NCI-H1092 treated with DMSO at 0.1 percent for 48 hours (cell line): ENCODE measurements at places on chromosomes 2 and 18.

GRCh38 chr2:239326831-239327535 lies 73.8 kb downstream of the HDAC4 start:
- no peak for DNase-seq

DNA sequence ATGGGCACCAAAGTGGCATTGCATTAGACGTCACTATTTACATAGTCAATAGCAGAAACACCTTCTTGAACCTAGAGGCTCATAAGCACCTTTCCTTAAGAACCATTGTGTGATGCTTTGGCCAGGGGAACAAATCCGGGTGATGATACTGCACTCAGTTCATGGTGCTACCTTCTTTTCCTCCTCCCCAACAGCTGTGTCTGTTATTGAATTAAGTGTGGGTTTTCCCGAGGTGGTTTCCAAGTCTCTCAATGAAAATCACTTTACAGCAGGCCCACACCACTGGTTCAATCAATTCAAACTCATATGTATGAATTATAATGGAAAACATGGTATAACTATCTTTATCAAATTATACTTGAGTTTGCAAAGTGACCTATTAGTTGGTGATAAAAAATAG lies 9.3 kb upstream of the EFEMP1 start:
- DNase-seq = no peak

- no peak for DNase-seq
These were observed 208.8 kb downstream of the CDH2 start for GRCh38 chr18:27967913-27968824.

GRCh38 chr18:79433431-79433830 lies 37.7 kb downstream of the NFATC1 start:
- no peak for DNase-seq

- peak; percentile 4 for DNase-seq
These were observed 68.2 kb downstream of the ZSWIM2 start for GRCh38 chr2:186780701-186781316.

DNA sequence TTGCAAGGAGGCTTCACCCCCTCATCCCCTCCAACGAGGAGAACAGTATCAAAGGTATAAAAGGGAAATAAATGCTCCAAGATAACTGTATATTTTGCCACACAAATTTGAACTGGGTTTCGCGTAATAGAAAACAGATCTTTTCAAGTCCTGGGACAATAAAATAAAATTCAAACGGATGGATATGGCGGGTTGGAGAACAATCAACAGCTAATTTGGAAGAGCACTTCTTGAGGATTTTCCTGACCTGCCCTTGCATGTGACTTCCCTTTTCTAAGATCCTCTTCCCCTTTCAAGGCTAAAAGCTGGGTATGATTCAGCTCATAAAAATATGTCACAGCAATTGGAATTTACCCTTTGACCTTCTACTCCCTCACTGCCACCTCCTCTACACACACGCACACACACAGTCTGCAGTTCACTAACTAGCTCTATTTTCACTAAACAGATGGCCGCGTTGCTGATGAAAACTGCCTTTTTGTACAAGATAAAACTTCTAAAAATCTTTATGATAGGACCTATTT lies 386.9 kb downstream of the FIGN start:
- no peak for DNase-seq

DNA sequence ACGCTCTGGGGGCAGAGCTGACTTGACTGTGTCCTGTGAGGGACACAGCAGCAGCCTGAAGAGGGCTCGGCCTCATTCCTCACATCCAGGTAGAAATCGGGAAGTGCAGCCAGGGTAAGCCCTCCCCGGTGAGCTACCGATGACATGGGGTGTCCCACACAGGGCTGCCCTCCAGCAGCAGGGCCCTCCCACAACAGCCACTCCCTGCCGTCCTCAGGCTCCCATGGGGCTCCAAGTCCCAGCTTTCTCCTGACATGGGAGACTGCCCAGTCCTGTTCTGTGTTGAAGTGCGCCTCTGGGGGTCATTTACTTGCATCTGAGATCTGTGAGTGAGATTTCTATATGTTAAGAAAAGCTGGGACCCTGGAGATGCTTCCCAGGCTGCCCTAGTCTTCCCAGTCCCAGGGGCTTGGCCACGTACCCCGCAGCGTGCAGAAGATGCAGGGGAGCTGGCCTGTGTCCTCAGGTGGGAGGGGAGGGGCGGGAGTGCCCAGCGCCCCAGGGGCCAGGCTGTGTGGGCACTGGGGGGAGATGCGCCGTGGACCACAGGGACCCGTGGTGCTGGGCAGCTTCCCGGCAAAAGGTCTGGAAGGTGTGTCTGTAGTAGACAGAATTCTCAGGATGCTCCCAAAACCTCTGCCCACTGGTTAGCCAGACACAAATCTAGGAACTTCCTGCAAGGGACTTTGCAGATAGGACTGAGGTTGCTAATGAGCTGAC lies 87.9 kb downstream of the FAM168B start:
- no peak for DNase-seq

GRCh38 chr2:38601463-38602135 lies 1.1 kb downstream of the HNRNPLL start:
- DNase-seq = no peak

- DNase-seq = no peak
These were observed 9.8 kb downstream of the TBR1 start for GRCh38 chr2:161425728-161426454.

DNA sequence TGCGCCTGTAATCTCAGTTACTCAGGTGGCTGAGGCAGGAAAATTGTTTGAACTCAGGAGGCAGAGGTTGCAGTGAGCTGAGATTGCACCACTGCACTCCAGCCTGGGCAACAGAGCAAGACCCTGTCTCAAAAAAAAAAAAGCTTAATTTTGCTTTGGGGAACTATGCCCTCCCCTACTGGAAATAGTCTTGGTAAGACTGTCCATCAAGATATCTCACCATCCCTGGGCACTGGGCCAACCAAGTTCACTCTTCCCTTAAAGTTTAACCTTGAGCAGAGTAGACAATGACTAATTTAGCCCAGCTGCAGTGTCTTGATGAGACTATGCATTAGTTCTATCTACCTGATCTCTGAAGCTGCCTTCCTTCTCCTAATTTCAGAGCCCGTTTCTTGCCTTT lies 44.7 kb downstream of the ASXL2 start:
- no peak for DNase-seq

DNA sequence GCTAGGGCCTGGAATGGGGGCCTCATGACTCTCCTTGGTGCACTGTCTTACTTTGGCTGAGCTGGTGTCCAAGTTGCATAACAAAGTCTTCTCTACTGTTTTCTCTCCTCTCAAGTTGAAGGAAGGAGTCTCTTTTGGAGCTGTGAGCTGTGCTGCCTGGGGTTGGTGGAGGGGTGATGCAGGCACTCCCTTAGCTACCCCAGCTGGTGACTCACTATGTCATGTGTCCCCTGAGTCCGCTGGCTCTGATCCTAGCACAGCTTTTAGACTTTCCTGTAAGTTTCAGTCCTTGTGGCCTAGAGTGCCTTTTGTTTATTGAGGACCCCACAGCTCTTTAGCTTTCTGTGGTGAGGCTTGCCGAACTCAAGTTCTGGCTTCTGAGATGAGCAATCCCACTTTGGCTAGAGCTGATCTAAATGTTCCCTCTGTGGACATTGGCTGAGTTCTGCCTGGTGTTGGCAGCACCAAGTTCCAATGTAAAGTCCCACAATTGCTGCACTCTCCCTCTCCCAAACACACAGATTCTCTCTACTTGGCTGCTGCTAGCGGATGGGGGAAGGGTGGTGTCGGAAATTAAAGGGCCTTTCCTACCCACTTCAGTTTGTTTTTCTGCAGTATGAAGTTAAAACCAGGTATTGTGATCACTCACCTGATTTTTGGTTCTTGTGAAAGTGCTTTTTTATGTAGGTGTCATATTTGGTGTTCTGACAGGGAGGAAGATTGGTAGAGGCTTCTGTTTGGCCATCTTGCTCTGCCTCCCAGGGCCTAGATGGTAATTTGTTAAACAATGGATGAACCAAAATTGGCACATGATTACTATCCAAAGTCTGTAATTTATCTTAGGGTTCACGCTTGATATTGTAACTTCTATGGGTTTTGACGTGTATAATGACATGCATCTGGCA lies 83.2 kb downstream of the COMMD1 start:
- DNase-seq = no peak

DNA sequence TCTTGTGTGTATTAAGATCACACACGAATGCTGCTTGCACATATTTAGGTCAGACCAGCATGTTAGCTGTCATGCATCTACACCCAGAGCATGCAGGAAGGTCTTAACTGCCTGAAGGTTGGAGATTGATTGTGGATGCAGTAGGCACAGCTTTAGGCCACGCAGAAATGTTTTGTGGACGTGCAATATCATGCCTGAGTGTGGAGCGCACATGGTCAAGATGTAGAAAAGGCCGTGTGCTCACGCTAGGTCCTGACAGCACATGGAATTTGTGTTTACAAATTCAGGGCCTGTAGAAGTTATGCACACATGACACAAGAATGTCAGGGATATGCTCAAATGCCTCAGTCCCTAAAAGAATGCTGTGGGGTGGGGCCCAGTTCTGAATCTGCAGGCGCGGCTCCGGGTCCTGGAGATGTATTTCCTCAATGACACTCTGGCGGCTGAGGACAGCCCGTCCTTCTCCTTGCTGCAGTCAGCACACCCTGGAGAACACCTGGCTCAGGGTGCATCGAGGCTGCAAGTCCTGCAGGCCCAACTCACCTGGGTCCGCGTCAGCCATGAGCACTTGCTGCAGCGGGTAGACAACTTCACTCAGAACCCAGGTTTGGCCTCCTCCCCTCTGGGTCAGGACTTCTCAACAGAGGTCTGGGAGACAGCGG lies 27.9 kb downstream of the MARCO start:
- no peak for DNase-seq

DNA sequence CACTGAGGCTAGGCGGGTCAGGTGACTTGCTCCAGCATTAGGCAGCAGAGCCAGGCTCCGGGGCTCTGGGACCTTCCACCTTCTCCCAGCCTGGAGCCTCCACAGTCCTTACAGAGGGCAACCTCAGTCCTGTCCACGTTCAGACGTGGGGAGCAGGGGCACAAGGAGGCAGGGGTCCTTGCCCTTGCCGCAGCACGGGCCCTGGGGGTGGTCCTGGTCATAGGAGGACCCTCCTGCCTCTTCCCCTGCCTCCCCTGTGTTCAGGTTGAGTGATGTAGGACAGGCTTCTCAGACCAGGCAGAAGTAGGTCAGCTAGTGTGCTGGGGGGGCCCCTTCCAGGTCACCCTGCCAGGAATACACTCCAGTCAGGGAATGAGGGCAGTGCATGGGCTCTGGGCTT lies 5.4 kb upstream of the ARHGEF4 start:
- no peak for DNase-seq

- DNase-seq = no peak
These were observed 73.3 kb upstream of the TFCP2L1 start for GRCh38 chr2:121358291-121358690.

DNA sequence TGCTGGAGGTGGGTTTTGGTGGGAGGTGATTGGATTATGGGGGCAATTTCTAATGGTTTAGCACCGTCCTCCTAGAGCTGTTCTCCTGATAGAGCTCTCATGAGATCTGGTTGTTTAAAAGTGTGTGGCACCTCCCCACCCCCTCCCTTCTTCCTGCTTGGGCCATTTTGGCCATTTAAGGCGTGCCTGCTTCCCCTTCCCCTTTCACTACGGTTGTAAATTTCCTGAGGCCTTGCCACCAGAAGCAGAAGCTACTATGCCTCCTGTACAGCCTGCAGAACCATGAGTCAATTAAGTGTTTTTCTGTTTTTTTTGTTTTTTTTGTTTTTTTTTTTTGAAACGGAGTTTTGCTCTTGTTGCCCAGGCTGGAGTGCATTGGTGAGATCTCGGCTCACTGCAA lies 335.7 kb upstream of the HS6ST1 start:
- DNase-seq = no peak

DNA sequence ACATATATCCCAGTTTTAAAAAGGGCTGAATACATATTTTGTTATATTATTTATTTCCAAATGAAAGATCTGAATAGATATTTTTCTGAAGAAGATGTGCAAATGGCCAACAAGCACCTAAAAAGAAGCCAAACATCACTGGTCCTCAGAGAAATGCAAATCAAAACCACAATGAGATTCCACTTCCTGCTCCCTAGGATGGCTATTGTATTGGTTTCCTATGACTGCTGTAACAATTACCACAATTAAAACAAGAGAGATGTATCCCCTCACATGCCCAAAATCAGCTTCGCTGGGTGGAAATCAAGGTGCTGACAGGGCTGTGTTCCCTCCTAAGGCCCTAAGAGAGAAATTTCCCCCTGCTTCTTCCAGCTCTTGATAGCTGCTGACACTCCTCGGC lies 23.2 kb downstream of the ABCB11 start:
- DNase-seq = no peak

GRCh38 chr2:74286725-74287124 lies 56.5 kb downstream of the SLC4A5 start:
- no peak for DNase-seq

GRCh38 chr2:166365803-166366420 lies 9.8 kb downstream of the SCN9A start:
- DNase-seq = no peak

- no peak for DNase-seq
These were observed 10.8 kb downstream of the IL1RL1 start for GRCh38 chr2:102321941-102322719.

DNA sequence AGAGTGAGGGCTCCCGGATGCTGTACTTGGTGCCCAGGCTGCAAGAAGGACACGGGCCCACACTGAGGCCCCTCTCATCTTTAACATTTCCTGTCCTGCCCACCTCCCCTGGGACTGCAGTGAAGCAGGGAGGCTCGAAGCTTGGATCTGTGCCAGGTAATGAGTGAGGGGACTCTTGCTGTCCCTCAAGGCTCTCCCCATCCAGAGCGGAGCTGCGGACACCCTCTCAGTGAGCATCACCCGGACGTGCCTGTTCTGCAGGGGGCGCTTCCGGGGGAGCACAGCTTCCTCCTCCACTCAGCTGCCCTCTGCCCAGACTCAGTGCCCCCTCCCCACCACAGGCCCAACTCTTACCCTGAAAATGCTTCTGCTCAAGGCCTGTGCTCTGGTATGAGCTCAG lies 150.0 kb upstream of the MYCN start:
- no peak for DNase-seq

- DNase-seq = peak; percentile 2
These were observed 533.6 kb upstream of the FSHR start for GRCh38 chr2:49687918-49688317.

- DNase-seq = no peak
These were observed 1.0 kb upstream of the KYNU start for GRCh38 chr2:142876423-142876822.

GRCh38 chr18:35808796-35809195 lies 163.7 kb upstream of the RMP24 start:
- DNase-seq = no peak

- no peak for DNase-seq
These were observed 191.8 kb downstream of the RNF144A start for GRCh38 chr2:7108792-7109532.

DNA sequence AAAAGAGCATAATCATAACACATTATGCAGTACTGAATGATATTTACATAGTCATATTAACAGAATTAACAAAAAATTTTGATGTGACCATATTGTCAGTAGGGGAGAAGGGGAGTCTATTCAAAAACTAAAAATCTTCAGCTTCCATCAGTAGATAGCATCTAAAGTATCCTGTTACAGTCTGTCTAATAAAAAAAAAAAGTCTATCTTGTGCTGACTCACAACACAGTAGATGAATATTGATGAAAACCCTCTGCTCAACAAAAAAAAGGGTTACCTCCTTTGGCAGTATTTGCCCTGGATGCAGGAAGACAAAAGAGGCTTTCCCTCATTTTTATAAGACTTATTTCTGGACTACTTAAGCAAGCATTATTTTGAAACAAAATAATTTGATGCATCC lies 27.3 kb downstream of the GRB14 start:
- no peak for DNase-seq
